CD4-positive, alpha-beta T cell treated with Interleukin-4 for 1 hour (primary cell): ENCODE measurements at places on chromosomes 12 and 14.

GRCh38 chr12:48105321-48105866, 485 bp downstream of the SENP1 start:
- DNase-seq: peak; percentile 60

GRCh38 chr12:45191239-45191638, 24.7 kb upstream of the ANO6 start:
- DNase-seq: no peak

DNA sequence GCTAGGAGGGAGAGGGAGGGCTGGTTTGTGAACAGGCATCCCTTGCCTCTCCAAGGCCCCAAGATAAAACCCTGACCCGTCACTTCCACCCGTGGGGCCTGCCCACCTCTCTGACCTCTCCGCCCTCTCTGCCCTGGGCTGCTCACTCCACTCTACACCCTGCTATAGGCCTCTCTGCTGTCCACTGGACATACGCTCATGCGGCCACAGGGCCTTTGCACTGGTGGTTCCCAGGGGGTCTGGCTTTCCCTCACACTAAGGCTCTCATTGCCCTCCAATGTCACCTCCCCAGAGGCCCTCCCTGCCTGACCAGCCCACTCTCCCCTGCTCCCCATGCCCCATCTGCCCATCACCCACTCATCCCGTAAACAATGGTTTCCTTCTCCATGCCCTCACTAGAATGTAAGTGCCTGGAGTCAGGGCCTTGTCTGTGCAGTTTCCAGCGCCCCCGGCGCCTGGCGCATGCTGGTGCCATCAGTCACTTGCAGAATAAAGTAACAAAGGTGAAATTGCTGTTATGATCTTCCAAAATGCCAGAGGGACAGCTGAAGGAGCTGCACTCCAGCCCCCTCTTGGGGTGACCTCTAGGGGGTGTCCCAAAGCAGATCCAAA, 73.6 kb downstream of the RFLNA start:
- no peak for DNase-seq

GRCh38 chr12:78402366-78403134, 462.0 kb upstream of the SYT1 start:
- DNase-seq: no peak

GRCh38 chr12:11780521-11781101, 131.1 kb downstream of the ETV6 start:
- DNase-seq: no peak

GRCh38 chr14:45065956-45066355, 18.0 kb upstream of the PRPF39 start:
- DNase-seq: no peak

DNA sequence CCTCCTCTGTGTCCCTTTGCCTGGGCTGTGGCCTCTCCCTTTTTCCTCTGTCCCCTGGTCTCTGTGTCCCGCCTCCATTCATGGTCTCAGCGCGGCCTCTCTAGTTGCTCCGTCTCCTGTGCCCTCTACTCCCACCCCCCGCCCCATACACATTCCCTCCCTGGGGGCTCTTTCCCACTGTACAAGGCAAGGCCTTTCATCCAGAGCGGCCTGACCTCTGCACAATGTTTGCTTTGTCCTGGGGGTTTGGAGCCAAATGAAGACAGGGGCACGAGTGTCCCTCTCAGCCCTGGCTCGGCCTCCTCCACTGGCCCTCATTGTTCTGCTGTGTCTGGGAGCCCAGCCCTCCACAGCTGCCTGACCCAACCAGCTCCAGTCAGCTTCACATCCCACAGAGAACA, 678.6 kb downstream of the BCL11B start:
- DNase-seq: no peak

- no peak for DNase-seq
Observed at GRCh38 chr14:51473808-51474565, 177.7 kb upstream of the FRMD6 start.

- DNase-seq: no peak
Observed at GRCh38 chr12:31016057-31016456, 57.6 kb upstream of the DDX11 start.

DNA sequence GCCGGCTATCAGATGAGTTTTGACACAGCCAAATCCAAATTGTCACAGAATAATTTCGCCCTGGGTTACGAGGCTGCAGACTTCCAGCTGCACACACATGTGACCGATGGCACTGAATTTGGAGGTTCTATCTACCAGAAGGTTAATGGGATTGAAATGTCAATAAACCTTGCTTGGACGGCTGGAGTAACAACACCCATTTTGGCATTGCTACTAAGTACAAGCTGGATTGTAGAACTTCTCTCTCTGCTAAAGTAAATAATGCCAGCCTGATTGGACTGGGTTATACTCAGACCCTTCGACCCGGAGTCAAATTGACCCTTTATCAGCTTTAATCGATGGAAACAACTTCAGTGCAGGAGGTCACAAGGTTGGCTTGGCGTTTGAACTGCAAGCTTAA, 100.2 kb upstream of the EVL start:
- no peak for DNase-seq

DNA sequence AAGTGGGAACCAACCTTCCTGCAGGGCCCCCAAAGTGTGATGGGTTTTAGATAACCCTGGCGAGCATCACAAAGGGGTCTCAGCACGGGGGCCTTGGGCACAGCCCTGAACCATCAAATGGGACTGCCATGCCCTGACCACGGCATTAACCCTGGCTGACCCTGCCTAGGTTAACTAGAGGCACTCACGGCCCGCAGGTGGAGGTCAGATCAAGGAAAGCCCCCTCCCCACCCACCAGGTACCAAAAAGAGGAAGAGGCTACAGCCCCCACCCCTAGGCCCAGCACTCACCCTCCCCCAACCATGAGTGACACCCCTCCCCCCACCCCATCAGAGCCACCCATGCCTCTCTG, 42.5 kb downstream of the CCNK start:
- no peak for DNase-seq

DNA sequence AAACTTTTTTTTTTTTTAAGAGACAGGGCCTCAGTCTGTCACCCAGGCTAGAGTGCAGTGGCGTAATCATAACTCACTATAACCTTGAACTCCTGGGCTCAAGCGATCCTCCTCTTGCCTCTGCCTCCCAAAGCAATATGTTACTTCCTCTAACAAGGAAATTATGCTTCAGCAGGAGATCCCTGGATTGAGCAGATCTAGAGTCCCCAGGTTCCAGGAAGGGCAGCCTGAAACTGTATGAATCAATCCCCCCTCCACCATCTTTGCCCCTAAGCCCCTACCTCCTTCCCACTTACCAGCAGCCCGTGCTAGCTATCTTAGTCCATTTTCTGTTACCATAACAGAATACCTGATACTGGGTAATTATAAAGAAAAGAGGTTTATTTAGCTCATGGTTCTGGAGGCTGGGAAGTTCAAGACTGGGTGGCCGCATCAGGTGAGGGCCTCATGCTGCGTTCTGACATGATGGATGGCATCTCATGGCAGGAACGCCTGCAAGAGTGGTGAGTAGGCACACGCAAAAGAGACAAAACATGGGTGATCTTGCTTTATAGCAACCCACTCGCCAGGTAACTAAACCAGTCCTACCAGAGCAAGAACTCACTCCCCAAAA, 5.0 kb downstream of the TAMALIN start:
- DNase-seq: no peak

DNA sequence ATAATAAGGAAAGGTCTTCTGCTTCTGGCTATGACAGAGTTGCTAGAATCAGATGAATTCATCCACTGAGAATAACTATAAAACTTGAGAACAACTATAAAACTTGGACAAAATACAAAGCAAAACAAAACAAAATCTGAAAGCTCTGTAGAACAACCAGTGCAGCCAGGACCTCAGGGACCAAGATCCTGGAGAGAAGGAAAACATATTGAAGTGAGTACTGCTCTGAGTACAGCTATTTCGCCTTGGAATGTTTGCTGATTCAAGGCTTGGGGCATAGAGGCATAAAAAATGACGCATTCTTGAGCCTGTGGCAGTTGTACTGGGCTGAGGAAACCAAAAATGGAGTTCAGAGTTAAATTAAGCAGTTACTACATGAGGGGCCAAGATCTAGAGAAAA, 21.7 kb downstream of the FOXA1 start:
- DNase-seq: no peak

- DNase-seq: no peak
Observed at GRCh38 chr12:131494741-131495524, 216.0 kb upstream of the SFSWAP start.

- DNase-seq: no peak
Observed at GRCh38 chr14:50790589-50790988, 40.4 kb downstream of the NIN start.

- no peak for DNase-seq
Observed at GRCh38 chr12:52818388-52818787, 4.5 kb upstream of the KRT4 start.

GRCh38 chr14:96260341-96260821, 4.4 kb downstream of the BDKRB1 start:
- DNase-seq: no peak

DNA sequence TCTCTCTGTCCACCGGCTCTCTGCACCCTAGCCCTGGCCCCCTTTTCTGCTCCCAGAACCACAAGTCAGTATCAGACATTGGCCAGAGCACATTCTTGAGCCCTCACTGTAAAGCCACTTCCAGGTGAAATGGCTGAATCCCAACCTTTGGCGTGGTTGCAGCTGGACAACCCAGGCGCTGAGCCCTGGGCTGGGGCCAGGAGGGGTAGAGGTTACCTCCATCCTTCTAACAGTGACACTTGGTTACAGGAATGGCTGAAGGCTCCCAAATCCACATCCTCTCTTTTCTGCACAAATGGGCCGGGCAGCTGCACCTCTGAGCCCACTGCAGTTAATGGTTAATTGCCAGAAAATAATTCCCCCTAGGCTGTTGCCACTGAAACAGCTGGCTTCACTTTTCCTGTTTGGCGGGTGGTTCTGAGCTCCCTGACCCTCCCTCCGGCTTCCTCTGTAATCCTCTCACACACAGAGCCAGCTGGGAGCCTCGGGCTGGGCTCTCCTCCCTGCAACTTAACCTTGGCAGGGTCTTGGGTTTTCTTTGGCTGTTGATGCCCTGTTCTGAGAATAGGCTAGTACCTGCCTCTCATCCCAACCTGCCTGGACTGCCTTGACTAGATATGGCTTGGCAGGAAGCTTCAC, 44.1 kb downstream of the TSPAN11 start:
- no peak for DNase-seq

DNA sequence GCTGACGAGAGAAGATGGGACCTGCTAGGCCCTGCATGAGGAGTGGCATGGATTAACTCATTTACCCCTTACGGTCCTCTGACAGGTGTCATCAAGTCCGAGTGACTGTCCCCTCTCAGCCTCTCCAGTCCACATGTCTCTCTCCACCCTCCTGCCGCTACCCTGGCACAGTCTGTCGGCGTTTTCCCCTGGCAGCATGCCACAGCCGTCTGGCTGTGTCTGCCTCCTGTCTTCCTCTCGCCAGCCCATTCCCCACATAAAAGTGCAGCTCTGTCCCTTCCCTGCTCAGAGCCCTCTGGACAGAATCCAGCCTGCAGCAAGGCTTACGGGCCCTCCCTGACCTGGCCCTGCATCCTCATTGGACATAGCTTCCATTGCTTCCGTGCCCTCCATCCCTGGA, 45.6 kb downstream of the UBE3B start:
- no peak for DNase-seq

DNA sequence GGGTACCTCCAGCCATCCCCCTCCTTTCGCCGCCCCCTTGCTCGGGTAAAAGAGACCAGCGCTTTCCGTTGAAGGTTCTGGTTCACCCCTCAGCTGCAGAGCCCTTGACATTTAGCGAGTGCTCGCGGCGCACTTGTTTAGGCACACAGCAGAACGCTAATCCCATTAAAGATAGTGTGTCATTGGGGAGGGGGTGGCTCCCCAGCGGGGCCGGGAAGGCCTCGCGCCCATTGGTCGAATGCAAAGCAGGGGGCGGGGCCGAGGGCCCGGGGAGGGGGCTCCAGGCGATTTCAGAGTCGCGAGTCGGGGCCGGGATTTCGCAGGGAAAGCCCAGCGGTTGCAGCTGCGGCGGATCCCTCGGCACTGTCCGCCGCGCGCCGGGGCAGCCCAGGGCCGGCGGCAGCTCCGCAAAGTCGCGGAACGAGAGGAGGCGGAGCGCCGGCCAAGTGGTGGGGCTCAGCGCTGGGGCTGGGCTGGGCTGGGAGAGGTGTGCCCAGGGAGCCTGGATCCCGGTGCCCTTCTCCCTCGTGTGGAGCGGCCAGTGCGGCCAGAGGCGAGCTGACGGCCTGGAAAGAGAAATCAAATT, 122.9 kb downstream of the TSPAN9 start:
- DNase-seq: no peak

DNA sequence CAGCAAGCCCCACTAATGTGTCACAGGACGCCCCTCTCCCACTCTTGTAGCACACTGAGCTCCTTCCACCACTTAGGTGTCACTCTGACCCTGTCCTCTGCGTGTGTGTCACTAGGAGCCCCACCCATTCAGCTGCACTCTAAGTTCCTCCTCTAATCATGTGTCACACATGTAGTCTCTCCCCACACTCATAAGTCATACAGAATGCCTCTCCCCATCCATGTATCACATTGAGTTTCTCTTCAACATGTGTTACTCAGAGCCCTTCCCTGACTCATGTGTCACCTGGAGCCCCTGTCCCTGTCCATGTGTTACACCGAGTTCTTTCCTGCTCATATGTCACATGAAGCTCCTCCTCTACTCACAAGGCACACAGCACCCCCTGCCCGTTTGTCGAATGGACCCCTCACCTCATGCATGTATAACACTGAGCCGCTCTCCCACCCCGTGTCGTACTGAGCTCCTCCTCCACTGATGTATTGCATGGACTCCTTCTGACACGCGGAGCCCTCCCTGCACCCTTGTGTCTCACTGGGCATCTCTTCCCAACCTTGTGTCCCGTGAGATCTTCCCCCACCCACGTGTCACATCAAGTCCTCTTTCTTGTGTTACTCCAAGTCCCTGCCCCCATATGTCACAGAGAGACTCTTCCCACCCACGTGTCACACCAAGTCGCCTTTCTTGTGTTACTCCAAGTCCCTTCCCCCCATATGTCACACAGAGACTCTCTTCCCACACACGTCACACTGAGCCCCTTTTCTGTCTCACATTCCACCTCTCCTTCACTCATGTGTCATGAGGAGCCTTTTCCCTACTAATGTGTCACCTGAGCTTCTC, 31.0 kb downstream of the RTL1 start:
- DNase-seq: no peak

DNA sequence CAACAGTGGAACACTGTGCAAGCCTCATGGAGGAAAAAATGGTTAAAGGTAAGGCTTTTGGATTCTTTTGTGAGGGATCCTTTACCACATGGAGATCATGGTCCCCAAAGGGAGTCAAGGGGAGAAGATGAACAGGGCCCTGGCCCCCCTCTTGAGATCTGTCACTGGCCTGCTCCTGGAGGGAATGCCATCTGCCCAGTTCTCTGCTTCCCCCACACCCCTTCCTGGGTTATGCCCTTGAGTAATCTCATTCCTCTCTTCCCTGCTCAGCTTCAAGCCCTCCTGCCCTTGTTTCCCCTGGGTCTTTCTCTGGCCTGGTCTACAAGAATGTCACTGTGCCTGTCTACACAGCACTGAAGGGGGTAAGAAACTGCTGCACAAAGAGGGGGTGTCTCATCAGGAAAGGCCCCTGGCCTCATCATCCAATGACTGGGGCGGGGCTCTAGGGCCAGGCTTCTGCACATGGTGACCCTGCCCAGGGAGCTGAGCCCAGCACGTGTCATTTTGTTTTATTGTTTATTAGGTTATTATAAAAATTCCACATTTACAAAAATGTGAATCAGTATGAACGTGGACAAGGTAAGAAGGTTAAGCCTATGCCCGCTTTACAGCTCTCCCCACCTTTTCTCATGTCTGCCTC, 30.3 kb downstream of the PIGH start:
- DNase-seq: no peak
